Brain microvascular endothelial cell (primary cell): ENCODE measurements at places on chromosomes 16 and 17.

DNA sequence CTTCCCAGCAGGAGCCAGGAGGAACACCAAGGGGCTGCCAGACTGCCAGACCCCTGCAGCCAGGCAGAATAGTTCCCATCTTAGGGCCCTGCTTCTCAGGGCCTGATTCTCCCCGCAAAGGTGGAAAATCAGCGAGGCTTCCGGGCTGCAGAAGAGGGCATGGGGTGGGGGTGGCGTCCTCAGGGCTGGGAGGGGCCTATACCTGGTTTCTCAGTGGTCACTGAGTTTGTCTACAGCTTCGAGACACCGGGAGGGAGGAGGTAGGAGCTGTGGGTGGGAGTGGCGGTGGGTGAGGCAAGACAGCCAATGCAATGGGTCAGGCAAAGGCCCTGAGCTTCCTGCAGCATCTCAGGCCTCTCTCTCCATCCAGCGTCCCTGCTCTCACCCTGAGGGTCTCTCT, 14.3 kb downstream of the LRRC75A start:
- no peak for DNase-seq

DNA sequence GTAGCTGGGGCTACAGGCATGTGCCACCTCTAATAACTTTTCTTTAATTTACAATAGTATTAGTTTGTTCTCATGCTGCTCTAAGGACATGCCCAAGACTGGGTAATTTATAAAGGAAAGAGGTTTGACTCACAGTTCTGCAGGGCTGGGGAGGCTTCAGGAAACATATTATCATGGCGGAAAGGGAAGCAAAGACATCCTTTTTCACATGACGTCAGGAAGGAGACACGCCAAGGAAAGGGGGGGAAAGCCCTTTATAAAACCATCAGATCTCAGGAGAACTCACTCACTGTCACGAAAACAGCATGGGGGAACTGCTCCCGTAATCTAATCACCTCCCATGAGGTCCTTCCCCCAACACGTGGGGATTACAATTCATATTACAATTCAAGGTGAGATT, 18.3 kb downstream of the IL4R start:
- DNase-seq: peak; percentile 66

DNA sequence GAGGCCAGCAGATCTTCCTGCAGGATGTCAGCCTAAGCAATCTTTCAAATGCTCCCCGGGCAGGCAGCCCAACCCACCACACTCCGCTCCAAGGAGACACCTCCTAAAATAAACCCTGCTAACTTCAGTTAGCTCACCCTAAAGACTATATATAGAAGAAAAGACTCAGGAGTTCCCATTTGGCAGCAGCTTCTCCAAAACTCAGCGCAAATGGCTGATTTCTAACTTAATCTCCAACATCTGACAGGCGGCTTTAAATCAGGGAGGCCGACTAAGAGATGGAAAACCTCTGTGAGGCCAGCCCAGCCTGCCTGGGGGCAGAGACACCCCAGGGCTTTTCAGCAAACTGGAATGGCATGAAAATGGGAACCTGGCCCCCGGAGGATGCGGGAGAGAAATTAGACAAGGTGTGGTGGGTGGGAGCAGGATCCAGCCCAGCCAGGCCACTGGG, 91.6 kb downstream of the XYLT1 start:
- no peak for DNase-seq

- DNase-seq: no peak
Measured at GRCh38 chr17:29571883-29572681, 3.6 kb downstream of the TP53I13 start.

DNA sequence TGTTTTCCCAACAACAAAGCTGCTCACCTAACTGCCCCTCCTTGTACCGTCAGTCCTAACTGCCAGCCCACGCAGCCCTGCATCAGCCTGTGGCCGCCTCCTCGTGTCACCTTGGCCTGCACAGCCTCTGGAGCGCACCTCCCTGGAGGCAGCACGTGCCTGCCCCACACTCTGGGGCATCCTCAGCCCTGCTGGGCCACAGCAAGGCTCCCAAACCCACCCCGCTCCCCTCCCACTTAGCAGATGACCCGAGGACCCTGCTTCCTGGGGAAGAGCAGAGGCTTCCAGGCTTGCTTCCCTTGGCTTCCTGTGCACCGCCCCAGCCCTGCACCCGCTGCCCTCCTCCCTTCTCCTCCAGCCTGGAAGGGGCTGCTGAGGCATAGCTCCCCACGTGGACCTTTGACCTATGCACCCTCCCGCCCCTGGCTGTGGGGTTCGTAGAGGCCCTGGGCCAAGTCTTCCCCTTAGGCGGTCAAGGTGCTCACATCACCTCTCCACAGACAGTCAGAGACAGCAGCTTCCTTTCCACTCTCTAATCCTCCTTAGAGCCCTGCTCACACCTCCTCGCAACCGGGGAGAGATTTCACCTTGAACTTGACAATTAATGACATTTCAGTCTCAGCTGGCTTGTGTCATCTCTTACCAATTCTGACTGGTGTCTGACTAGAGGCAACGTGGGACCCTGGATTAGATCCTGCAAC, 115.0 kb downstream of the MGAT5B start:
- no peak for DNase-seq

DNA sequence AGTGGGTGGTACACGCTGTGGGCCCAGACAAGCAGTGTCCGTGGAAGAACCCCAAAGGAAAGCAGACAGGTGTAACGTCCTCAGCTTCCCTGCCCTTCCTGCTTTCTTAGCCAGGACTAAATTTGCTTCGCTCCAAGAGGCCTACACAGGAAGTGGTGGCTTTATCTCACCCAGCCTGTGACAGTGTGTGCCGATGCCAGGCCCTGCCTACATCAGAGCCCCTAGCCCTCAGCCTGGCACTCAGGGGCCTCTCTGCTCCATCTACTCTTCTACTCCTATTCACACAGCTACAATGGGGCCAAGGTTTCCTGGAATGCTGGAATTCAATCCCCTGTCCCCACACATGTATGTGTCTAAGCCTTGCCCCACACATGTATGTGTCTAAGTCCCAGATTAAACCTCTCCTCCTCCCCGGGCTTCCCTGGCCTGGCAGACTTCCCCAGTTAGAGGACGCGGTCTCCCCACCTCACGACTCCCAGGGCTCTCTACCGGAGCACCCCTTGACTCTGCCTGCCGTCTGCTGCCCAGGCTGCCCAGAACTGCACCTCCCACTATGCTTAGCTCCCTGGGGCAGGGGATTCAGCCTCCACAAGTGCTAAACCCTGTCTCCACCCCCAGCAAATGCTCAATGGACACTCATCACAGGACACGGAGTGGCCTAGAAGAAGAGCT, 8.2 kb downstream of the PGAP3 start:
- no peak for DNase-seq

- no peak for DNase-seq
Measured at GRCh38 chr17:44207743-44208142, 8.1 kb upstream of the ATXN7L3 start.

DNA sequence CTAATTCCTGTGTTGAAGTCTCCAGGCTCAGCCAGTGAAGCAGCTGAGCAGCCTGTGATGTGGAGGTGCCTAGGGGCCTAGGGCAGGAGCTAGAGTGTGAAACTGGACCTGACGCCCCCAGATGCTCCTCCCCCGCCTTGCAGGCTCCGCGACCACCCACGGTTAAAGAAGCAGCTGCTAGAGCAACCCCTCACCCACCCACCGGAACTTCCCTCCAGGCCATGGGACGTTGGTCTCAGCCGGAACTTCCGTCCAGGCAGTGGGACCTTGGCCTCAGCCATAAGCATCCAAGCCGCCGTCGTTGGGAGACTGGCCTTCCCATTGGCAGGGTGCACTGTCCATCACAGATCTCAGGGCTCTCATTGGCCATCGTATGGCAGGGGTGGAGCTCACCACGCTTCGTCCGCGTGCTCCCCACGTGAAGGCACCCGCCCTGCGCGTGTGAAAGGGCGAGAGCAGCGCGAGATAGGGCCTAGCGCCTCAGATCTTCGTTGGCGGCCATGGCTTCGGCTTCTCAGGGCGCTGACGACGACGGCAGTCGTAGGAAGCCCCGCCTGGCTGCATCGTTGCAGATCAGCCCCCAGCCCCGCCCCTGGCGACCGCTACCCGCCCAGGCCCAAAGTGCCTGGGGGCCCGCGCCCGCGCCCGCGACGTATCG, at the start of gene ADAD2:
TSS of gene ADAD2 (plus strand) at position 427 of the 658 bp plus-strand sequence. CDS start at position 501, 74 bp downstream.
- DNase-seq: no peak

DNA sequence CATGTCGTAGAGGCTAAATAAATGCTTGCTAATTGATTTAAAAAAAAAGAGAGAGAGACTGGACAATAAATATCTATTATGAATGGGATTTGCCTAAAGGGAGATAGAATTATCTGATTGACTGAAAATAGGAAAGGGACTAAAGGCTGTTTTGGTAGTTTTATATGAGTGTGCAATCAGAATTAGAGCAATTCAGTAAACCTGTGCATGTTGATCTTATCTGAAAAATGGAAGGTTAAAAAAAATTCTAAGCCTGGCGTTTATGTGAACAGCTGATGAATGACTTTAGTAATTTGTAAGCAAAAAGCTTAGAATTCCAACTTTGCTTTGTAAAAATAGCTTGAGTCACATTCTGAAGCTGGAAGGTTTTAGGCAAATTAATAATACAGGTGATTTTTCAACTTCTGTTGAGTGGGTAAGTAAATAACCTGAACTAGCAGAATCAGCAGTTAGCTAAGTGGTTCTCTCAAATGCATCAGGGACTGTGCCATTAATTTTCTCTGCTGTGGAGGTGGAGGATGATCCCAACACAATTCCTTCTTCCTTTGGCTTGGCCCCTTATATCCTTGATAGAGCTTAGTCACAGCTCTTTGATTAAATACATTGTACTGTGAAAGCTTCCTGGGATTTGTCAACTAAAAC, 254.4 kb downstream of the PHKB start:
- no peak for DNase-seq

DNA sequence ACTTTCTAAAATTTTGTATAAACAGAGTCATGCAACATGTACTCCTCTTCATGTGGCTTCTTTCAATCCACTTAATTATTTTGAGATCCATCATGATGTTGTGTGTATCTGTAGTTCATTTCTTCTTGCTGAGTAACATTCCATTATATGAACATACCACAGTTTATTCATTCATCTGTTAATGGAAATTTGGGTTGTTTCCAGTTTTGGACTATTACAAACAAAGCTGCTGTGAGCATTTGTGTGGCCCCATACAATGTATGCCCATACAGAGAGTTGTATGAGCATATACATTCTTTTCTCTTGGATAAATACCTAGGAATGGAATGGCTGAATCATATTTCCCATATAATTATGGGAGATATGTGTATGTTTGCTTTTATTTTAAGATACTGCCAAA, 85.6 kb downstream of the CLEC16A start:
- DNase-seq: no peak

- DNase-seq: no peak
Measured at GRCh38 chr17:50922107-50922506, 56.0 kb upstream of the TOB1 start.

- DNase-seq: no peak
Measured at GRCh38 chr17:17533901-17534441, 37.8 kb upstream of the RASD1 start.

- DNase-seq: no peak
Measured at GRCh38 chr17:41602524-41602923, 10.0 kb downstream of the KRT16 start.

DNA sequence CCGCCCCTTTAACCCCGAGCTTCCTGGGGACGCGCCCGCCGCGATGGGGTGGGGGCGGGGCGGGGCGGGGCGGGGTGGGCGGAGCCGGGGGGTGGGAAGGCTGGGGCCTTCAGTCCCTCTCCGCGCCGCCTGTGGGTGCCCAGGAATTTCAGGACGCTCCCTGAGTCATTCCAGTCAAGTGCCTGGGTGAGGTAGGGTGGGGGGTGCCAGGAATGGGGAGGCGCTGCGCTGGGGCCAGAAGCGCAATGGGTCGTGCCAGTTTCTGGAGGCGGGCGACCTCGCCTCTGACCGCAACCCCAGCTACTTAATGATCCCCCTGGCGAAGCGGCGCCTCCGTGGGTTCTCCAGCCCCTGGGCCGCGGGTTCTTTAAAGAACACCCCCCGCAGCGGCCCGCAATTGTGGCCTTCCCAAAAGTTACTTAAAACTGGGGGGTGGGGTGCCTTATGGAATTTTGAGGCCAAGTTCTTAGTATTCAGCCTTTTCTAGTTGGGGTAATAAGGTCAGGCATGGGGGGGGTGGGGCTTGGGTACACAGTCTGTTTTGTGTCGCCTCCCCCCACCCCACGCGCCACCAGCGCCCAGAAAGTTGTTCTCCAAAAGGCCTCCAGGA, 826 bp upstream of the GSE1 start:
- DNase-seq: peak; percentile 68

DNA sequence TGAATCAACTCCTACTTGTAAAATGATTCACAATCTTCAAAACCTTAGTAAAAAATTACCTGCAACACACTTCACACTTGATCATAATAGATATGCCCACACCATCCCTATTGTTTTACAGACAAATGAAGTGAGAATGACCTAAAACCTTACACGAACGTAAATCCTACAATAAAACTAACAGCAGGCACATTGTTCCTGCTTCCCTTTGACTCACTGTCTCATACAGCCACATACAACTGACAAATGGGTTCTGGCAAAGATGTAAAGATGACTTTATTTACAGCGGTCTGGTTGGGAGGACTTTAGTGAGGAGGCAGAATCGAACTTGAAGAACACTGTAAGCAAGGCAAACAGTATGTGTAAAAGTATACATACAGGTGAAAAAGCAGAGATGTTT, 188.7 kb downstream of the MYO1D start:
- DNase-seq: no peak

- no peak for DNase-seq
Measured at GRCh38 chr16:9489835-9490467, 398.5 kb downstream of the HAPSTR1 start.

- no peak for DNase-seq
Measured at GRCh38 chr16:1772362-1772907, at the start of gene EME2. Gene EME2, plus strand, starts transcription at chr16:1772810. Its CDS starts 418 bp downstream, at chr16:1773228.

DNA sequence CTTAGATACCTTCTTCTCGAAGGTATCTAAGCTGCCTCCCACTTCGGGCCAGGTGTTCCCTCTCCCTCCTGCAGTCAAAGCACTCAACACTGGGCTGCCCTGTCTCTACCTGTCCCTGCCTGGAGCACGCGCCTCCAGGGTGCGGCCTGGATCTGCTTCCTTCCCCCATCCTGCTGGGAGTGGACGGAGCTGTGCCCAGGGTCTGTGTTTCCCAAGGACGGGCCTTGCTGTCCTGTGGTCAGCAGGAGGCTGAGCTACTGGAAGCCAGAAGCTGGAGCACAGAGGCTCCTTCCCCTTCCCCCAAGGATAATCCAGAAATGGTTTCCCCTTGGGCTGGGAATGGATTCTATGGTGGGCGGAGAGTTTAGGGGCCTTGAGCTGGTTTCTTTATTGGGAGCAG, 16.7 kb downstream of the LLGL2 start:
- DNase-seq: no peak
